Stimulated activated CD4-positive, alpha-beta T cell treated with anti-CD3 and anti-CD28 coated beads, Interleukin-15, amount 100 ng/mL, for 48 hours (primary cell): ENCODE measurements at places on chromosomes 7 and 10.

- no peak for DNase-seq
These were observed 26.9 kb downstream of the WIPI2 start for GRCh38 chr7:5216931-5217330.

DNA sequence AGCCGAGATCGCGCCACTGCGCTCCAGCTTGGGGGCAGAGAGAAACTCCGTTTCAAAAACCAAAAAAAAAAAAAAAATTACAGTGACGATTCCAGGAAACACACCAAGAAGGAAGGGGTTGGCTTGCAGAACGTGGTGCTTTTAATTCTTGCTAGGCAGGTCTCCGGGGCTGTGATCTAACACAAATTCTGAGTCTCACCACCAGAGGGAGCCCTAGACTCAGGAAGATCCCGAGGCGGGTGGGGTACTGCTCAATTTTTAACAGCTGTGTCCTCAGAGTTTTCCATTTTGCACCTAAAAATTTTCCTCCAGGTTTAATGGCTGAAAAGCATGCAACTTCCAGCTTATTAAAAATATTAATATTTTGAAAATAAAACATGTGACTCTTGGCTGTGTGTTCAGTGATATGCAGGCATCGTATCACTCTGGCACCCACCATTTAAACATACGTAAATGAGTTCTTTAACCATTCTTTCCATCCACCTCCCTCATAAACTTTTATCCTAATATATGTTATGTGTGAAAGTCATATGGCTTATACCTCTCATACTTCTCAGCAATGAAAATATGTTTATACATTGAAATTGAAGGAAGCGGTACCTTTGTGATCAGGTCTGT lies 26.5 kb upstream of the NUB1 start:
- DNase-seq, result peak; percentile 72

DNA sequence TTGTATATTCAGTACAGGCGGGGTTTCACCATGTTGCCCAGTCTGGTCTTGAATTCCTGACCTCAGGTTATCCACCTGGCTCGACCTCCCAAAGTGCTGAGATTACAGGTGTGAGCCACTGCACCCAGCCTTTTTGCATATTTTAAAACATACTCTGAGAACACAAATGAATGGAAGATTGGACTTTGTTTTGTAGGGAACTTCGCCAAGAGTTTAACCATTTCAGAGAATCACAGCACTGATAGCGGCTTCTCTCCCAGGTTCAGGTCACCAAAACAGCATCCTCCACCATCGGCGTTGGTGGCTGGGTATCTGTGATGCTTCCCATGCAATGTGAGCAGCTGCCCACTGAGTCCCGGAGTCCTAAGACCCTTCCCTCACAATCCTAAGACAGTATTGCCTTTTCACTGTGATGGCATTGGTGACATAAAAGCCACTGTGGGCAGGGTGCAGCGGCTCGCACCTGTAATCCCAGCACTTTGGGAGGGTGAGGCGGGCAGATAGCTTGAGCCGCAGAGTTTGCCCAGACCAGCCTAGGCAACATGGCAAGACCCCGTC lies 42.3 kb upstream of the PSAP start:
- no peak for DNase-seq

- peak; percentile 20 for DNase-seq
These were observed 10.4 kb downstream of the NUB1 start for GRCh38 chr7:151351967-151352366.

DNA sequence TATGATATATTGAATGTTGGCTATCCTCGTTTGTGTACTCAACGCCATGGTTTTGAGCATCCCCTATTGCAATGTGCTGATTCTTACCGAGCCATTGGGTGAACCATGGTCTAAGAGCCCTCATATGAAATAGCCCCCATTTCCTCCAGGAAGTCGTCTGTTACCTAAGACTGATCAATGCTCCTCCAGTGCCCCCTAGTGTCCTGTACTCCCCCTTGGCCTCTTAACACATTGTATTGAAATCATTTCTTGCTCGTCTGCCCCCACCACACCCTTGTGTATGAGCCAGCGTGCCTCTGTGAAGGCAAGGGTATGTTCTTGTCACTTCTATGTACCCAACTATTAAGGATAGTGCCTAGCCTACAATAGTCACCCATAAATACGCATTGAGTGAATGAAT lies 11.2 kb upstream of the SLC35B4 start:
- DNase-seq, result peak; percentile 24

DNA sequence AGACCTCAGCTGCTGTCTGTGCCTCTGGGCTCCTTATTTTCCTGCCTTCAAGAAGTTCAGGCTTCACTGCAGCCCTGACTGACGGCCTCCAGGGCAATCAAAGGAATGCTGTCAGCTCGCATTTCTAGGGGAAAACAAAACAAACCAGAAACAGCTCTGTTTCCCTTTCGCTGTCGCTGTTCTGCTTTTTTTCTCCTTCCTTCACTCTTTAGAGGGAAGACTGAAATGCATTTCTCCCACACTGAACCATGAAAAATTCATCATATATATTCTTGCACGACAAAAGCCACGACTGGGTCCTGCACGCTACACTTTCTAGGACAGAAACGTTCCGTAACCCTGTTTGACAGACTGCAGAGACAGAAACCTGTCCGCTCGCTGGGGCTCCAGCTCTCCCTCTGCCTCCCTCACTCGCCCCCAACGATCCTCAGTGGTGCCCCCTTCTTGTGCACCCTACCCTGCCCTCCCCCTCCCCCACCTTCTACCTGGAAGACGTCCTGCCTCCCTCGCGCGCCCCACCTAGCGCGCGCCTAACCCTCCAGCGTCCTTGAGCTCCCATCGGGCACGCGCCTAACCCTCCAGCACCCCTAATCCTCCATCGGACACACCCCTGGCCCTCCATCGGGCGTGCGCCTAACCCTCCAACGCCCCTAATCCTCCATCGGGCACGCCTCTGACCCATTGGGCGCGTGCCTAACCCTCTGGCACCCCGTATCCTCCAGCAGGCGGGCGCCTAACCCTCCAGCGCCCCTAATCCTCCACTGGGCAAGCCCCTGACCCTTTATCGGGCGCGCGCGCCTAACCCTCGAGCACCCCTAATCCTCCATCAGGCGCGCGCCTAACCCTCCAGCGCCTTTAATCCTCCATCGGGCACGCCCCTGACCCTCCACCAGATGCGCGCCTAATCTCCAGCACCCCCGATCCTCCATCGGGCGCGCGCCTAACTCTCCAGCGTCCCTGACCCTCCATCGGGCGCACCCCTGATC lies 37.1 kb downstream of the SVOPL start:
- no peak for DNase-seq

GRCh38 chr7:110281362-110281761 lies 809.6 kb upstream of the LRRN3 start:
- no peak for DNase-seq

GRCh38 chr7:4265066-4265465 lies 417.0 kb upstream of the FOXK1 start:
- no peak for DNase-seq

DNA sequence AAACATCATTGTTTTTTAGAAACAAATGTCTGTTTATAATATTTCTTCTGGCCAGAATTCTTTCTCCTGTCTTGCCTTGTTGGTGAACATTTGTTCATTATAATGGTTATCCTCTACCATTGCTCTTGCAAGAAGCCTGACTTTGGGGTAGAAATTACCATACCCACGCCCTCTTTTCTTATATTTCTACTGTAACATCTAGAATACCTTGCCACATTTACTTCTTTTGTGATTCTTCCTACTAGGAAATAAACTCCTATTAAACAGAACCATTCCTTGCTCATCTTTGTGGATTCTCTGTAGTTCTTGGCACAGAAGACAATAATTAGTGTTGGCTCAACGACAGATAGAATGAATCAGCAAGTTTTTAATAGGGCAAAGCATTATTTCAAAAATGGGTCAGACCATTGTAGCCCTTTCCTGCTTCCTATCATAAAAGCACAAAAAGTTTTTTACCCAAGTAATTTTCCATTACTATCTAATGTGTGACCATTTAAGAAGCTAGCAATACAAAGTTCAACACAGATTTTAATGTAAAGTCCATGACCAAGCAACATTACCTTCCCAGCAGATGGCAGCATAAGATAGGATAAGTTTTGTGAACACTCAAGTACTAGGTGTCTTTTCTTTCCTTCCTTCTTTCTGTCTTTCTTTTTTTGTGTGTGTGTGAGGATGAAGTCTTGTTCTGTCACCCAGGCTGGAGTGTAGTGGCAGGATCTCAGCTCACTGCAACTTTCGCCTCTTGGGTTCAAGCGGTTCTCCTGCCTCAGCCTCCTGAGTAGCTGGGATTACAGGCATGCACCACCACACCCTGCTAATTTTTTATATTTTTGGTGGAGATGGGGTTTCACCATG lies 270.4 kb downstream of the HGF start:
- no peak for DNase-seq

- no peak for DNase-seq
These were observed 4.6 kb upstream of the CFAP46 start for GRCh38 chr10:132946806-132947546.

DNA sequence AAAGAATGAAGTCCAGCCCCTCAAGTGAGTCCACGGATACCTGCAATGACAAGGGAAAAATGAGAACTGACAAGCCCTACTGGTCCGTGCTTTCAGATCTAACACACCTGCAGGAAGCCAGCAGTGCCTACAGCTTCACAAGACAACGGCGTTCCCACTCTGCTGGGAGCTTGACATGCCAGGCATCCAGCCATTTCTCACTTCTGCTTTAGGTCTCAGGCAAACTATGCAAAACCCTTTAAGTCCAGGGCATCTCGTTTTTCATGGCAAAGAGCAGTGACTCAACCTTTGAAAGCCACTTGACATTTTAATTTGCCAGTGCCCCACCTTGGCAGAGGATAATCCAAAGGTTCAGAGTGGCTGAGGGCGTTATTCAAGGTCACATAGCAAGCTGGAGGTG lies 49.1 kb upstream of the GPAM start:
- DNase-seq, result no peak

DNA sequence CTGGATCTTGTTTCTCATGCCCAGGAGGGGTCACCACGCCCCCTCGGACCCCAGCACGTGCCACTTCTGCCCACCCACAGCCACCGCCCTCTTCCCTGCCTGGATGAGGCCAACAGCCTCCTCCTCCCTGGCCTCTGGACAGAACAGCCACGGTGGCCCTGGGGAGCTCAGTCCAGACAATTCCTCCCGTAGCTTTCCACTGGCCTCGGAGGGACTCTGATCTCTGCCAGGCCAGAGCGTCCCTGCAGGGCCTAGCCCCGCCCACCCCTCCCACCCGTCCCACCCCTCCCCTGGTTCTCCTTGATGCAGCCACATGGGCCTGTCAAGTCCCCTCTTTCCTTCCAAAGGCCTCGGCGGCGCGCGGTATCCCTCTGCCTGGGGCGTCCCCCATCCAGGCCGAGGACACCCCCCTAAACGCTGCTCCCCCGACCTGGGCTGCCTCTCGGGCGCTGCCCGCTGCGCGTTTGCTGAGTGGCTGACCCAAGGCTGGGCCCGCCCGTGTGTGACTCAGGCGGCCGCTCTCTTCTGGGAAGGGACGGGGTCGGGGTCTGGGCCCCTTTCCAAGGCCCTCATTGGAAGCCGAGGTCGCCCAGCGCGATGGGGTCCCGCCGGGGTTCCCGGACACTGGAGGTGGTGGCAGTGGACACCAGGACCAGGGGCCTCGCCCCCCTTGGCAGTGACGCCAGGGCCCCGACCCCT lies 557 bp downstream of the TMEM120A start:
- DNase-seq, result no peak

DNA sequence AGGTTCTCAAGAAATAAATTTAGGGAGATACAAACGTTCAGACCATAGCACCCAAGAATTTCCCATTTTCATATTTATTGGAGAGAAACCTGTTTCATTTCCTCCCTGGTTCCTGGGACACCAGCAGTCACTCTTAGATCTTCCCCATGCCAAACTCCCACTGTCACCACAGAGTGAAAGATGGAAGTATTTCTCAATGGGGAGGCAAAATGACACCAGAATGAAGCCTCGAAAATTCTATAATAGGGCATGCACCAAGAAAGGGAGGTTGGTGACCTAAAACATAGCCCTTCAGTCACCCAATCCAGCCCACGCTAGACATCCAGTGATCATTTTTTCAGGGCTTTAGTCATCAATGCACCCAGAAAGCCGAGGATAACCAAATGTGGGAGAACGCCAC lies 148.1 kb upstream of the PLXDC2 start:
- no peak for DNase-seq

GRCh38 chr7:84948634-84949033 lies 238.2 kb downstream of the SEMA3D start:
- no peak for DNase-seq

DNA sequence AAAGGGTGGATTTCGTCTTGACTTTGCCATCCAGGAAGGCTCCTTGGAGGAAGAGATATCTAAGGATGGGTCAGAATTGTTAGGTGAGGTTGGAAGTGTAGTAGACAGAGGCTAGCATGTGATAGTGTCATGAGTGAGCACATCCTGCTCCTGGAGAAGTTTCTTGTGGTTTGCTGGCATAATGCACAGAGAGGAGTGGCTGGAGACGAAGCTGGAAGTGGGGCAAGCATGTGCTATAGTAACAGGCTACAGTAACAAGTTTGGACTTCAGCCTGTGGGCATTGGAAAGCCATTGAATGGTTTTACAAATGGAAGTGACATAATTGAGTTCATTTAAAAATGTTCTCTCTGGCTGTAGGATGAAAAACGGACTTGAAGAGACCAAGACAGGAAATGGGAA lies 175.6 kb upstream of the VWC2 start:
- no peak for DNase-seq

- DNase-seq, result no peak
These were observed 25.5 kb downstream of the SKIDA1 start for GRCh38 chr10:21499701-21500577.

DNA sequence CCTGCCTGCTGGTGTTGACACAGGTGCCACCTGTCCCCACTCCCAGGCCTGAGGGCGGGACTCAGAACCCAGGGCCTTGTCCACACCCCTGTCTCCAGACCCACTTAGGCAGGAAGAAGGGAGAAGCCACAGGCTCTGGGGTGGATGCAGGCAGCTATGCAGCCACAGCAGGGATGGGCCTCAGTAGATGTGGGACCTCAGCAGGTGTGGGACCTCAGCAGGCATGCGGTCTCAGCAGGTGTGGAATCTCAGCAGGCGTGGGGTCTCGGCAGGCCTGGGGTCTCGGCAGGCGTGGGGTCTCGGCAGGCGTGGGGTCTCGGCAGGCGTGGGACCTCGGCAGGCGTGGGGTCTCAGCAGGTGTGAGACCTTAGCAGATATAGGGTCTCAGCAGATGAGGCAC lies 118.0 kb upstream of the PITRM1 start:
- DNase-seq, result no peak

DNA sequence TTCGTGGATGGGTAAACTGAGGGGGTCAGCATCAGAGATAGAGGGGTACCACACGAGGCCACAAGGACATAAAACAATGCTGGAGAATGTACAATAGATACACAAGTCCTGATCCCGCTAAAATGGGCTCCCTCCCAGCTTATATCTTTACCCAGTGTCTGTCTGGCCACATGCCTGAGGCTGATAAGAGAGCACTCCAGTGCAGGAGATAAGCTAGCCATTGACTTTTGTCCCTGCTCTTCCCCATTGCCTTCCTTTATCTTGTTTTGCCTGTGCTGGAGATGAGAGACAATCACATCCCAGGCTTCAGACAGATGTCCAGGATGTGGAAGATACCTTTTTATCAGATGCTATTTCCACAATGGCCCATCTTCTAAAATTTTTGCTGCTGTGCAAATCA lies 6.0 kb downstream of the GAD2 start:
- DNase-seq, result no peak

- DNase-seq, result no peak
These were observed 188.4 kb downstream of the CYP26A1 start for GRCh38 chr10:93261961-93262610.

- DNase-seq, result no peak
These were observed 2.1 kb upstream of the SORCS3 start for GRCh38 chr10:104638861-104639589.
